ENCODE measurements at places on chromosomes 16 and 17. TPM values are rescaled to one million over a fixed set of nuclear protein-coding genes. Genes with fewer than 3 reads are reported as not detected.

DNA sequence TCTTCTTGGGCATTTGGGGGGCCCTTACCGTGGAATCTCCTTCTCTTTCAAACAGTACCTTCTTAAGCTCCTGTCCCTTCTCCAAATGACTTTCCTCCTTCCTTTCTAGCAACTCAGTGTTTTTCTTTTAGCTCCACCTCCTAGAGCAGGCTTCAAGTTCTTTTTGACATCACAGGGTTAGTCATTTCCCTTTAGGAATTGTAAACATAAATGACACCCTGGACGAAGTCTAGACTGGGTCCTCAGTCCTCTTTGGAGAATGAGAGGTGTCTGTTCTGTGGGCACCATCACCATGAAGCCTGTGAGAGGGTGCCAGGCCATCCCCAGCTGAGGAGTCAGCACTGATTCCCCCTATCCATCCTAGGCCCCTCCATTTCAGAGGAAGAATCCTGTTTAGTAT, 94.7 kb downstream of the SALL1 start:
- DNase-seq, result no peak

DNA sequence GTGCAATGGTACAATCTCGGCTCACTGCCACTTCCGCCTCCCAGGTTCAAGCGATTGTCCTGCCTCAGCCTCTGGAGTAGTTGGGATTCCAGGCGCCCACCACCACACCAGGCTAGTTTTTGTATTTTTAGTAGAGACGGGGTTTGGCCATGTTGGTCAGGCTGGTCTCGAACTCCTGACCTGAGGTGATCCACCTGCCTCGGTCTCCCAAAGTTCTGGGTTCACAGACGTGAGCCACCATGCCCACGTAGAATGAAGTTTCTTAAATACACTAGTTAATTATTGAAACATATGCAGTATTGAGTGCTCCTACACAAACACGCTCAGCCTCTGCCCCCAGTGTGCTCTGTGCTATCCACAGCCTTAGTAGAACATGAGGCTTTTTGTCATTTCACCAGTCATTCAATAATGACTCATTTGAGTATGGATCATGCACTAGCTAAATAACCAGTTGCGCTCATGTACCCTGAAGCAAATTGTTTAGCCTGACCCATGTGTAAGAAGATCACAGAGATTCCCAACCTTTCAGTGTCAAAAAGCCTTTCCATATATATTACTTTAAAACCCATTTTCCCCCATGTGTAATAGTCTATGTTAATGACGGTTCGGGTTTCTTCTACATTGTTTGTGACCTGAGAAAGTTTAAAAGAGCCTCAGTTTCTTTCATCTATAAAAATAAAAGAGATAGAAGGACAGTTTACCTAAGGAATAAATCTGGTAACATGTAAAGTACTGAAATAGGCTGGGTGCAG, 49.7 kb downstream of the TUBD1 start:
- DNase-seq, result no peak

- DNase-seq, result no peak
Measured at GRCh38 chr17:65557349-65558310, 3.8 kb downstream of the AXIN2 start.

GRCh38 chr16:15607700-15608396, 35.1 kb downstream of the MARF1 start:
- DNase-seq, result no peak

DNA sequence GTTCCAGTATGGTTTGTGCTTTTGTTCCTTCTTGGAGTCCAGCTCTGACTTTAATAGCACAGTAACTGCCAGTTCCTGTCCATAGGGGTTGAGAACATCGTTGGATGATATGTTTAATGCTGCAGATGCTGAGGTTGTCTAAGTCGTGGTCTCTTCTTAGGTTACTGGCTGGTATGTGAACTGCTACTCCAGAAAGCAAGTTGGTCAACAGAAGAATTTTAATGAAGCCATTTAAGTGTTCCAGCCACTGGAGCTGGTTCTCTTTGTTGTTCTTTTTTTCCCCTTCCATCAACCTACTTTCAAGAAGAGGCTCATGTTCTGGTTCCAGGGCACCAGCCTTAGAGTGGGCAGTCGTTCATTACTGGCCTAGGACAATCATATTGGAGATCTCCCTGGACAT, 140.3 kb upstream of the TBX2 start:
- no peak for DNase-seq

- no peak for DNase-seq
Measured at GRCh38 chr16:87239545-87239944, 77.6 kb downstream of the C16orf95 start.

NAT9 gene
- 13.9 TPM for total RNA-seq

FOXN1 gene
- not detected for total RNA-seq

DNA sequence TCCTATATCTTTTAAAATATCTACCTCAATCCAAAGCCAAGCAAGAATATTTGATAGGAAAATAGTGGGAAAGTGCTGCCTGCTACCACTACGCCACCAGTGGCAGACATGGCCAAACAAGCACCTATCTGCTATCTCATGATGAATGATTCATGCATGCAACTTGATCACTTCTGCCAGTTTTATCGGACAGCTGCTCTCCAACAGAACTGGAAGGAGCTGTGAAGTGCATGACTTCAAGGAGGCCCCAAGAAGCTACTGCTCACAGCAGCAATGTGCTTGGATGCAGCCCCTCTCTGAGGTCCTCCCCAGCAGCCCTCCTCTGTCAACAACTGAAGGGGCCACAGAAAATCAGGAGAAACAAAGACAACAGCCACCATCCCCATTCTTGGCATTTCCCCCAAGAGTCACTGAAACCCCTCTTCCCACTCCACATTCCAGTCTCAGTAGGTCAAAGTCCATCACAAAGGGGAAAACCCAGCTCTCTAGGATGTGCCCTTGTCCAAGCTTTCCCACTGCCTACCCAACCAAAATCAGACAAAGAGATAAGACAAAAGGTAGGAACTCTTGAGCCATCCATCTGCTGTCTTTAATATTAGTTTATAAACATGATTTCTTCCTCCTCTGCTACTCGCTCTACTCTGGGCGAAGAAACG, 215.3 kb downstream of the C16orf78 start:
- DNase-seq, result no peak

- DNase-seq, result peak; percentile 50
Measured at GRCh38 chr17:77963441-77963840, 4.9 kb downstream of the TNRC6C start.

TM4SF5 gene
- not detected for total RNA-seq

DNA sequence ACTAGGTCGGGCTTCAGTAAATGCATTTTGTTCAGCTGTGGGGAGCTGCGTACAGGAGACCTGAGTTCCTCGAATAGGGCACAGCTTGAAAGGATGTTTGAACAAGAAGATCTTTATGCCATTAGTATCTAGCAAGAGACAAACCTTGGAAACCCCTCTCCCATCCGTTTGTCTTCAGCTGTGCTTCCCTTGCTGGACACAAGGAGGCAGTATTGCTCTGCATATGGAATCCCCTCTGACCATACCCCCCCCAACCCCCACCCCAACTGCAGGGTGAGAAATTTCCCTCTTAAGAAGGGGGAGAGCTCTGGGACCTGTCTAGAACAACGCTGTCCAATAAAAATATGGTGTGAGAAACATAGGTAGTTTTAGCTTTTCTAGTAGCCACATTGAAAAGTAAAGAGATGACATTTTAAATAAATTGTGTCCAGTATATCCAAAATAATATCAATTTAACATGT, 1.6 kb downstream of the MRM1 start:
- peak; percentile 43 for DNase-seq

DNA sequence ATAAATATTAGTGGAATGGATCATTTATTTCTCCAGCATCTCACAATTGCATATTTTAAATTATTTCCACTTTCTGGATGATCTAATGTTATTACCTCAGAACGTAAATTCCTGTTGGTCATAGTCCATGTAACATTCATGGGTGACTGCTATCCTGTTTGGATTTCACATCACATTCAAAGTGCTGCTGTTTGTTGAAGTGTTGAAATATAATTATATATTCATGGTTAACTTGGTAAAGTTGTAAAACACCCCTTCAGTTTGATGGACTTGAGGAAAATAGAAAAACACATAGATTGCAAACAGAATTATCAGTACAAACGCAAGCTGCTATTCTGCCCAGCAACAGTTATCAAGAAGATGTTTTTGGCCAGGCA, 59.6 kb downstream of the TANGO6 start:
- DNase-seq, result no peak

ABCC3 gene
- total RNA-seq, result not detected

DNA sequence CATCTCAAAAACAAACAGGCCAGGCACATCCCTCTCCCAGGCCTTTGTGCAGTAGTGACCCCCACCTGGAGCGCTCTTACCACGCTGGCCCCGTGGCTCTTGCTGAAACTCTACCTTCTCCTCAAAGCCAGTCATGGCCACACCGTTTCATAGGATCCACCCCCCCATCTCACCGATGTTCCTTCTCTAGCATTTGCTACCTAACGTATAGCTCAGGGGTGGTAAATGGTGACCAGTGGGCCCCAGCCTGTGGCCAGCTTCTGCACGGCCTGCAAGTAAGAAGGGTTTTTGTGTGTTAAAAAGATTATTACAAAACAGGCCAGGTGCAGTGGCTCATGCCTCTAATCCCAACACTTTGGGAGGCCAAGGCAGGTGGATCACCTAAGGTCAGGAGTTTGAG, 43.8 kb downstream of the RMI2 start:
- DNase-seq, result no peak

C16orf92 gene
- total RNA-seq, result not detected

FAM20A gene
- total RNA-seq, result 2.4 TPM

DNA sequence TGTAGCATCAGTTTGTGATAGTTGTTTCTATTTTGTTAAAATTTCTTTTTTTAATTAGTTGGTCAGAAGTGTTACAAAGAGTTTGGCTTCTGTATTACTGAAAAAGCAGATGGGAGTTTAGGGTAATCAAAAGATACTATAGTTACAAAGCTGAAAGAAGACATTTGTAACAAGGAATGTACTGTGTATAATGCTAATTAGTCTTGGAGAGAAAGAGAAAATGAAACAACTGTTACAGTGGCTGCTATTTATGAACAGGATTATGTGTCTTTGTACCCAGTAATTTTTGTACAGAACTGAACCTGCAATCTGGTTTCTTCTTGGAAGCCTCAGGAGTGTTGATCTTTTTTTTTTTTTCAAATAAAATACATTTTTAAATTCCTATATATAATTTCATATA, 14.3 kb downstream of the GDPD1 start:
- DNase-seq, result no peak

- no peak for DNase-seq
Measured at GRCh38 chr16:79278506-79278905, 322.0 kb downstream of the MAF start.

GLIS2 gene
- total RNA-seq, result 8.6 TPM

ABCA9 gene
- total RNA-seq, result 5.7 TPM

DNA sequence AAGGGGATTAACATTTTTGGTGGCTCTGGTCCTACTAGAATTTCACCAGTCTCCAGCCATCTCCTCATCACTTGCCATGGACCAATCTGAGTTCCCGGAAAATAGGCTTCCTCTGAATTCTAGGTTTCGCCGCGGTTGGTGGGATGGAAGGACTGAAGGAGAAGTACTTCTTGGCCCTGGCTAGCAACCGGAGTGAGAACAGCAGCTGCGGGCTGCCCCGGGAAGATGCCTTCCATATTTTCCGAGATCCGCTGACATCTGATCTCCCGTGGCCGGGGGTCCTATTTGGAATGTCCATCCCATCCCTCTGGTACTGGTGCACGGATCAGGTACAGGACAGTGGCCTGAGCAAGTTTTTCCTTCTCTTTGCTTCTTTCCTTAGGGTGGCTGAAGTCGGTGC, 45.0 kb downstream of the SLC5A11 start:
- no peak for DNase-seq

- no peak for DNase-seq
Measured at GRCh38 chr17:34357398-34357797, 1.1 kb downstream of the CCL13 start.

RDM1 gene
- total RNA-seq, result 0.41 TPM

GRCh38 chr16:13012601-13013000, 111.2 kb downstream of the SHISA9 start:
- DNase-seq, result no peak

GRCh38 chr16:64434526-64435069, 687.3 kb downstream of the CDH11 start:
- no peak for DNase-seq

ENDOV gene
- total RNA-seq, result 13.9 TPM

MMP15 gene
- 12.2 TPM for total RNA-seq

DNA sequence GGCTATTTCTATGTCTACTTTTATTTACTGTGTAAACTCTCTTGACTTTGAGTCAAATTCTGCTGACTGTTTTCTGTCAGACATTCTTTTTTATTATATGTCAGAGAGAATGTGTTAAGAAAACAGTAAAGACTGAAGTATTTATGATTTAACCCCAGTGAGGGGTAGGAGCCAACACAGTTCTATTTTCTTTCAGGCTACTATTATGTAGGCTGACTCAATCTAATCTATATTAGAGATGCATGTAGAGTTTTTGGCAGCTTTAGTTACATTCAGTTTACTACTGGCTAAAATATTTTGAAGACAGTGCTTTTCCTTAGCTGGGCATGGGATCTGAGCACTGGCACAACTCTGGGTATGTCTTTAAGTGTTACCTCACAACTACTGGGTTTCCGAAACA, 1108.0 kb downstream of the CDH11 start:
- DNase-seq, result no peak

ZC3H7A gene
- 37.1 TPM for total RNA-seq

TBC1D3I gene
- total RNA-seq, result under 0.01 TPM

- DNase-seq, result no peak
Measured at GRCh38 chr16:31428638-31429247, 583 bp upstream of the COX6A2 start.

TNP2 gene
- not detected for total RNA-seq

MED1 gene
- 22.4 TPM for total RNA-seq

CHD9NB gene
- total RNA-seq, result 0.41 TPM

- DNase-seq, result no peak
Measured at GRCh38 chr17:4485676-4486646, 12.7 kb upstream of the SPNS2 start.

DNA sequence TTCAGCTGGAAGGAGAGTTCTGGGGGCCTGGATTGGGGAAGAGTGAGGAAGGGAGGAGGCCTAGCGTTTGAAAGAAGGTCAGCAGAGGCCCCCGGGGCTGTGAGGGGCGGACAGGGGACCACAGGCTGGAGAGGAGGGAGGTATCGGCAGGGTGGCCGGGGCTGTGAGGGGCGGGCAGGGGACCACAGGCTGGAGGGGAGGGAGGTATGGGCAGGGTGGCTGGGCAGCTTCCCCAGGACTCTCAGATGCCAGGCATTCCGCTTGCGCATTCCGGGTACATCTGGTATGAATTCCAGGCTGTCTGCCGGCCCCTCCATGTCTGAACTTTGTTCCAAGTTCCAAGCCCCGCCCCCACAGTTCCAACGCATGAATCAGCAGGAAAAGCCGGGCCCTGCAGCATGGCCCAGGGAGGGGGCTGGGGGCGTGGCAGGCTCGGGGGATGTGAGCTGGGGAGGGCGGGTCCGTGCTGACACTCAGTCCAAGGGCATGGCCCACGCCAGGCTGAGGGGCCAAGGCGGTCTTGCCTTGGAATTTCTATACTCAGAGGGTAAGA, 4.3 kb upstream of the TLCD2 start:
- DNase-seq, result peak; percentile 74

GRCh38 chr16:78852081-78852635, 748.4 kb downstream of the MAF start:
- DNase-seq, result no peak

GRCh38 chr16:50201787-50202186, 48.7 kb downstream of the TENT4B start:
- no peak for DNase-seq

- DNase-seq, result no peak
Measured at GRCh38 chr16:73813527-73813926, 483.1 kb upstream of the PSMD7 start.

- no peak for DNase-seq
Measured at GRCh38 chr17:49746791-49747490, 17.0 kb downstream of the FAM117A start.

SHISA6 gene
- 2.4 TPM for total RNA-seq

GRCh38 chr16:55250701-55251100, 73.3 kb upstream of the IRX6 start:
- no peak for DNase-seq

ZNF385C gene
- 0.41 TPM for total RNA-seq

Measured in frontal cortex (tissue), 4 donors.